PC-3 (cell line): ENCODE measurements at places on chromosomes 13 and 19. TPM values are rescaled to one million over a fixed set of nuclear protein-coding genes. Genes with fewer than 3 reads are reported as not detected.

The ACER1 gene
- total RNA-seq, result not detected in 2 replicates

The GPR12 gene
- total RNA-seq, result not detected in 2 replicates

- no peak for DNase-seq
- H3K36me3 ChIP-seq, result no peaks in the 10 kb centered on the region; the same call in 1 of the 2 replicates
- H3K4me3 ChIP-seq, result no peak overlapping the region
- H3K27ac ChIP-seq, result no peak overlapping the region
Observed at GRCh38 chr19:20414120-20414519, 151.5 kb downstream of the ZNF737 start.

DNA sequence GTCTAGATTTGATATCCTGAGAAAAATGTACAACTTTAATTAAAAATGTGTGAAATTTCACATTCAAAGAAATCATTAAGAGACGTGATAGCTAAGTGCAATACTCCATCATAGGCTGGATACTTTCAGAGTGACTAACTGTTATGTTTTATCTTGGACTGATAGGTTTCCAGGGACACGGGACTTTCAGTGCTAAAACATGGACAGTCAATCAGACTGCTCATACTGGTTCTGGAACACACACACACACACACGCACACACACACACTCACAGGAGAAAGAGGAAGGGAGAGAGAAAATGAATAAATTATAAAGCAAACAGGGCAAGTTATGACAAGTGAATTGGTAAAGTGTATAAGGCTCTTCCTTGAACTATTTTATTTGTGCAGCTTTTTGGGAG lies 955.9 kb downstream of the SLITRK5 start:
- no peak overlapping the region for H3K4me3 ChIP-seq
- no peaks in the 10 kb centered on the region for H3K36me3 ChIP-seq
- no peaks in the 10 kb centered on the region for H3K4me1 ChIP-seq

DNA sequence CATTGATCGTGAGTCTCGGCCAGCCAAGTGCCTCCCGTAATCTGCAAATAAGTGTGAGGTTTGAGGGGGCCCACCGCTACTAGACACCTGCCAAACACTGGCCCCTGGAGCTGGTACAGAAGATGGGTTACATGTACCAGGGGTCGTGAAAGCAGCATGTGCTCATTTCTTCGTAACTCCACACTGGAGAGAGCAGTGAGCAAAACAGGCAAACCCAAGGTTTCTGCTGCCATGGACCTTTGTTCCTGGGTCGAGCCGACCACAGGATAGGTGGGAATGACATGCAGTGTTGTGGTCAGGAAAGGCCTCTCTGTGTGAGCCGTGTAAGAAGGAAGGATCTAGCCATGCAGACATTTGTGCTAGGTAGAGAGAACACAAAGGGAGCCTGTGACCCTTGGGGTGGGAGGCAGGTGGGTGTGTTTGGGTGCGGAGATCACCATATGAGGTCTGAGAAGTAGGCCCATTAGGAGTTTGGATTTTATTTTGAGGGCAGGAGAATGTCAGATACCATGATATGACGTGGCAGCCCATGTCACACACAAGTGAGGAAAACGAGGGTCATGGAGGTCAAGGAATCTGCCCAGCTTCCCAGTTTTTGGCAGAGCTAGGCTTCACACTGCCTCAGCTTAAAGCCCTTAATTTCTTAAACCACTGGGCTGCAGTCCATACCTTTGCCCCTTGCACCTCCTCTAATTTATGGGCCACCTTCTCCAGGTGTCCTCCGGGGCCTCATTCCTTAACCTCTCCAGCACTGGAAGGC lies 919 bp downstream of the GTF3A start:
- peaks cover 20% of the 10 kb centered on the region for H3K36me3 ChIP-seq
- peak overlapping the region; percentile 69 for H3K4me3 ChIP-seq
- DNase-seq, result peak; percentile 4
- peak overlapping the region; percentile 78 for H3K27ac ChIP-seq

GRCh38 chr13:97826421-97827012 lies 127.0 kb upstream of the IPO5 start:
- DNase-seq, result no peak
- no peak overlapping the region for H3K4me3 ChIP-seq
- H3K27ac ChIP-seq, result no peak overlapping the region
- H3K27me3 ChIP-seq, result 0 out of 2 replicates have a peak, but pooled peaks cover under 1% of the 10 kb centered on the region
- no peaks in the 10 kb centered on the region for H3K4me1 ChIP-seq
- H3K36me3 ChIP-seq, result no peaks in the 10 kb centered on the region
